ENCODE measurements at places on chromosomes 1 and 21.

DNA sequence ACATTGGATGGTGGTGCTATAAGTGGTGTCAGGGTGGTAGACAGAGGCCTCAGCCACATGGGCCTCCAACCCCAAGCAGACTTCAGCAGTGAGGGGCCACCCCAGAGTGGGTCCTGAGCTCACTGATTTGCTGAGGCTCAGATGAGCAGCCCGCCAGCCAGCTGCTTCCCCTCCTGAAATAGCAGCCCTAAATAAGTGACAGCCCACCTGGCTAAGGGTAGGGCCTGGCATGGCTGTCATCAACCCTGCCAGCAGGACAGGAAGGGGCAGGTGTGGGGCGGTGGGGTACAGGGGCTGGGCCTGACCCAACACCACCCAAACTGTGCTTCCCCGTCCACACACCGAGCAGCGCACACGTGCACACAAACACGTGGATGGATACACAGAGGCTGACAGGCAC lies 79.3 kb downstream of the GRIK3 start:
- no peak for DNase-seq

- DNase-seq: no peak
Observed at GRCh38 chr1:192741095-192741494, 67.7 kb upstream of the RGS2 start.

DNA sequence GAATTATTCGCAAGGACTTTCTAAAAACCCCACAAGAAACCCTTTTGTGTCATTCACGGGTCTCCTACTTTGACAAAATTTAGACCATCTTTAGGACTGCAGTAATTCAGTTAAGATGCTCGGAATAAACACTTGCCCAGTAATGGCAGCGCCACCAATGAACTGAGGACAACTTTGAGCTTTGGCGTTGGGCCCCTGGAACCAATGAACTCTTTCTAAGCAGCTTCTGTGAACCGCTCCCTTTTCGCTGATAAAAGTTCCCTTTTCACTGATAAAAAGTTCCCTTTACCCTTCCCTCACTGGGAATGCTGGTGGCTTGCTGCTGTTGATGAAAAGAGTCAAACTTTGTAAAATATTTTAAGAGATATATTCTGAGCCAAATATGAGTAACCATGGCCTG lies 1.5 kb upstream of the MRPL55 start:
- DNase-seq: no peak

DNA sequence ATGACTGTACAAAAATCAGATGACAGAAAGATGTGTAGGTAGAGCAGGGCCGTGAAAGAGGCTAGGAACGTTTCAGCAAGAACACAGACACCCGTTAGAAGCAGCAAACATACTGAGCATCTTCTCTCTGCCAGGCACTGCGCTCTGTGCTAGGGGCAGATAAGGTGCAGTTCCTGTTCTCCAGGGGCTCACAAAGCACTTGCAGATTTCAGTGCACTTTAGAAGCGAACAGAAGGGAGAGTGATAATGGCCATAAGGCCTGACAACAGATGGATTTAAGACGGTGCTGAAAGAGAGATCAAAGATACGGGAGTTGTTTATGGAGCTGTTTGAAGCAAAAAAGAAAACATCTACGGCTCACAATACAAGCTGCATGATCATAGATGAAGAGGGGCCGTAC lies 200.3 kb upstream of the FOXD3 start:
- no peak for DNase-seq

DNA sequence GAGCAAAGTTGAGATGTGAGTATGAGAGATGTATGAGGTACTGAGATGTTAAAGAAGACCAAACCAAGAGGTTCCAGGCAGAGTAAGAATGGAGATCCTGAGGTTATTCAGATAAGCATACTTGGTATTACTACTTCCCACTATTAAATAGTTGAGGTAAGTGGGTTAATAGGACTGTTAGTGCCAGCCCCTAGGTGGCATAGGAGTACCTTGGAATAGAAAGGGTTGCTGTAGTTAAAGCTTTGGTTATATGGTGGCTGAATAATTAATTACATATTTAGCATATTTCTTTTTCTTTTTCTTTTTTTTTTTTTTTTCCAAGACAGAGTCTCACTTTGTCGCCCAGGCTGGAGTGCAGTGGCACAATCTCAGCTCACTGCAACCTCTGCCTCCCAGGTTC lies 397.9 kb upstream of the TMPRSS15 start:
- peak; percentile 6 for DNase-seq

GRCh38 chr1:238648751-238649150 lies 737.6 kb upstream of the CHRM3 start:
- no peak for DNase-seq

DNA sequence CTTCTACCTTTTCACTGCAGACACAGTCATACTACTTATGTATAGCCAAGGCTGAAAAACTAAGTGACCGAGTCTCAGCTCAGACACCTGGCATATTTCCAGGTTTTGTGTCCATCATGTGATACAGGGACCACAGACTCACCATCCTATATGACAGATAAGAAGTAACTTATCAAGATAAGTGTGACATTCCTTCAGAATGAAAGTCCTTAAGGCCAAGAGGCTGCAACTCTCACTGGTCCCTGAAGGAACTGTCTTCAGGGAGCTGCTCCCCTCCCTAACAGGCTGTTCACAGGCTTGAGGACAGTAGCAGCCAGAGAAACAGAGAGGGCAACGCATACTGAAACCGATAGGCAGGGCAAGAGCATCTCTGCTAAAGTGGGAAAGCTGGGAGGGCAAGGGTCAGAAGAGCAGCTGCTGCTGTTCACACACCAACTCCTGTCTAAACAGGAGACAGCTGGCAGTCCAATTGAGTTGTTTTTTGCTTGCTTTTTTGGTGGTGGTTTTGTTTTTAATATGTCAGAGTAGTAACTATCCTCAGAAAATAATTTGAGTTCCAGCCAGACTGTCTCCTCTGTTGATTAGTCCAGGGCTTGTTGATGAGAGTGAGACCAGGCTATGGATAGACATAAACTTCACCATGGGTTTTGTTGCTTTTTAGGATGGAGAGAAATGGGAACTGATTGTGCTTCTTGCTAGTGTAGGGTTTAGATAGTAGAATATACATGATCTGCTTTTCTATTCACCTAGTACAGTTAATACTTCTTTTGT lies 67.7 kb downstream of the MACF1 start:
- DNase-seq: no peak

DNA sequence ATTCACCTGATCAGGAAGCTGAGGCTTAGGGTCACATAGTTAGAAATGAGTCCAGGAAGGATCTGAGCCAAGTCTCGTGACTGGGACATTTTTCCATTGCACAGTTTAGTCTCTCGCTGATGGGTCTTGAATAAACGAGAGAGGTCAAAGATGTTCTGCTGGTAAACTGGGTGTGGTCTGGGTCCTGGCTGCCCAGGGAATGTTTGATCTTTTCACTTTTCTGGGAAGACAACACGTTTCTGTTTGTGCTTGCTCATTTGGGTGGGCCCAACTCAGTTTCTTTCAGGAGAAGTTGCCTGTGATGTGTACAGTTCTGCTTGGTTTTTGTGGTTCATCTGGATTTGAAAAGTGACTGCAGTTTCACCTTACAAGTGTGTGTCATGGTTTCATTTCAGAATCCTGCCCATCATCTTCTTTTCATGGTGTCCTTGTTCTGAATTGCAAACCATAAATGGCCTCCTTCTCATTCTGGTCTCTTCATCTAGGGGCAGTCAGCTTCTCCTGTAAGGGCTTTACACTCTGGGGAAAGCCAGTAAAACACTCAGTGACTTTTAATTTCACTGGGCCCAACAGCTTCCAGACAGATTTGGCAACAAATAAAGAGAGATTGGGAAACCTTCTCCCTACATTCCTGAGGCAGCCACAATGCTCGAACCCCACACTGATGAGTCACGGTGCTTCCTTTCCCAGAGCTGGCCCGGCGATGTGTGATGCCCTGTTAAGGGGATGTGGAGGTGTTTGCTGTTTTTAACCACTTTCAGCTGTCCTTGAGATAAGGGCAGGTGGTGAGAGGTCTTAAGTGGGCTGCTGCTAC lies 7.2 kb upstream of the TACSTD2 start:
- DNase-seq: peak; percentile 85

DNA sequence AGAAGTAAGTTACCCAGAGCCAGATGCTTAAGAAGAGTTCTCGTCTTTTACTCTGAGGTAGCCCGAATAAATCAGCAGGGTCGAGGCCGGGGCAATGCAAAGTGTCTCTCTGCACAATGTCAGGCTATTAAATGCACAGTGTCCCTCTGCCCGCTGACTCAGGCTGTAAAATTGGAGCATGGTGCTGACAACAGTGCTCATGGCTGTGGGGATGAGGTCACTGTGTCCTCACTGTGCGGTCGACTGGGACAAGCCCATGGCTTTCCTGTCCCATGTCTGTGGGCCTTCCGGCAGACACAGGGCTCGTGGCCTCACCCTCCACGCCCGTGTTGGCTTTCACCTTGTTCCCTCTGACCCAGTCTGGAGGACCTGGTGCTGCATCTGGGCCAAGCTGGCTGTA lies 14.6 kb upstream of the SLC2A1 start:
- DNase-seq: no peak

- no peak for DNase-seq
Observed at GRCh38 chr1:13892671-13893325, 192.8 kb downstream of the PRDM2 start.

DNA sequence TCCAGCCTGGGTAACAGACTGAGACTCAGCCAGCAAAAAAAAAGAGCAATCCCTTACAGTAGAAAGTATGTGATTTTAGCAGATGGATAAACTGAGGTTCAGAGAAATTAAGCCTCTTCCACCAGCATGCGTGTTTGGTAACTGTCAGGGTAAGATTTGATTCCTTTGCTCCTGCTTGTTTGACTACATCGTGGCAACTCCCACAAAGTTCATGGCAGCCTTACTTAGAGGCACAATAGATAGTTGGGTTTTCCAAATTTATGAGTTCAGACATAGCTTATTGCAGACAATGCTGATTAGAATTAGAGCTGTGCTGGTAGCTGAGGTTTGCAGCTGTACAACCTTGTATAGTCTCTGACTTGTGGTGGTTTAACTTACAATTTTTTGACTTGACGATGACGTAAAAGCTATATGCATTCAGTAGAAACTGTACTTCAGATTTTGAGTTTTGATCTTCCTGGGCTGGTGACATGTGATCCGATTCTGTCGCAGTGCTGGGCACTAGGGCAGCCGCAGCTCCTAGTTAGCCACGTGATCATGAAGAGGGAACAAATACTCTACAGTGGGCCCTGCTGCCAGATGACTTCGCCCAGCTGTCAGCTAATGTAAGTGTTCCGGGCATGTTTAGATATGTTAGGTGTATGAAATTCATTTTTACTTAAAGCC lies 167.8 kb downstream of the DHRS3 start:
- no peak for DNase-seq

DNA sequence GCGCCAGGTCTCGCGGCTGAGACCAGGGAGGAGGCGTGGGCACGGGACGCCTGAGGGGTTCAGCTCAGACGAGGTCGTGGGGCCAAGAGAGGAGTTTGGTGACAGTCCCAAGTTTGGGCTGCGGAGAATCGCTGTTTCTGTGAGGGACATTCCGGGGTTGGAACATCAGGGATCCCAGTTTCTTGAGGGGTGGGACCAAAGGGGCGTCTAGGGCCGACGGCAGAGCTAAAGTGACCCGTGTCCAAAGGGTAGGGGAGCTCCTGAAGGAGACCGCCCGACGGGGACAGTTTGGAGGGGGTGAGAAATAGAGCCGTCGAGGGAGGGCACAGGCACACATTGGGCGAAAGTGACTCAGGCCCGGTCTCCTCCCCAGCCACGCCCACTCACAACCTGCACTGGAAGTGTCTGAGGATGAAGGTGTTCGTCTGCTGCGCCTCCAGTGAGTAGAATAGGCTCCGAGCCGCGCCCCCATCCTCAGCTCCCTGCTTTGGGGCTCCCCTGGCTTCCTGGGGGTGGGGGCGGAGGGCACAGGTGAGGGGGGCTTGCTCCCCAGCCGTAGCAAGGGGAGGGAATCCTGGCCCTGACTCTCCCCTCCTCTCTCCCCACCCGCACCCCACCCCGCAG lies 7.0 kb downstream of the EFNA3 start:
- DNase-seq: peak; percentile 54

- no peak for DNase-seq
Observed at GRCh38 chr1:172178886-172179285, 241.6 kb upstream of the C1orf105 start.

GRCh38 chr1:241596633-241597032 lies 43.5 kb downstream of the CHML start:
- DNase-seq: no peak

DNA sequence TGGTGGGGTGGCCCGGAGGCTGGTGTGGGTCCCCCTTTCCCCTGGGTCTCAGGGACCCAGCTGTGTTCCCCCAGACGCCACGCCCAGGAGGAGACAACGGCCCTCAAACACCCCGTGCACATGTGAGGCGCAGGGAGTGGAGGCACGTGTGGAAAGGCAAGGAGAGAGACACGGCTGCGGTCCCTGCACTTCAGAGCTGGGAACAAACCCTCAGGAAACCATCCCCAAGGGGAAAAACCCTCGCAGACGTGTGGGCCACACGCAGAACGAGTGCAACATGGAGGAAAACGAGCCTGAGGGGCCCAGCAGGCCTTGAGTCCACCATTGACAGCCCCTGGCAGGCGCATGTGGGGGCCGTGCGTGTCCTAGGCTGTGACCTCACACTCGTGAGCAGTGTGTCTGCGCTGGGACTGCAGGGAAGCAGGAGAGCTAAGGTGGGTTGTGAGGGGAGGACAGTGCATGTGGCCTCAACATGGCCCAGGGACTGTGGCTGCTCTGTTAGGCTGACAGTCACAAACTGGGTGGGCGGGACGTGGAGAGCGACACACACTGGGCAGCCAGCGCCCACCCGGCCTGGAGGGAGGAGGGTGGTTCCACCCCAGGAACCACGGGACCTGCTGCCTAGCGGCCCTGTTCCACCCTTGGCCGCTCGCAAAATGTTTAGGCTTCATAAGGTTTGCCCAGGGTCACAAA lies 20.0 kb downstream of the ITGB2 start:
- no peak for DNase-seq

GRCh38 chr1:219041141-219041540 lies 132.5 kb upstream of the LYPLAL1 start:
- DNase-seq: no peak

DNA sequence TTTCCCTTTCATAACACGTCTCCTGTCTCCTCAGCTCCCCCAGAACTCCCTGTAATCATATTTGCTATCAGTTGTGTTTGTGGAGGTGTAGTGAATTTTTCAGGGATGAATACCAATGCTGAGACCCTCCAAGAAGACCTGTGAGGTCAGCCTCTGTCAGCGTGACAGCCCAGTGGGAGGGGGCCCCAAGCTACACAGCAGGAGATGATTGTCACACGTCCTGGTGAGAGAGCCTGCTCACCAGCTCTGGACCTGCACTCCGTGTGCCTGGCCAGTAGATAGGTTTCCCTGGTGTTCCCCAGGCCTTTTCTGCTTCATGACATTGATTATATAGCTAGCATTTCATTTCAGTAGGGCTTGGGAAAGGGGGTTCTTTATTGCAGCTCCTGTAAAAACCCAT lies 421.5 kb downstream of the KIF26B start:
- no peak for DNase-seq

GRCh38 chr1:208268541-208269337 lies 24.6 kb upstream of the PLXNA2 start:
- no peak for DNase-seq

- DNase-seq: no peak
Observed at GRCh38 chr1:172820475-172821158, 161.7 kb downstream of the FASLG start.

- DNase-seq: no peak
Observed at GRCh38 chr1:115067161-115067859, 22.0 kb downstream of the TSPAN2 start.

- DNase-seq: peak; percentile 70
Observed at GRCh38 chr1:182071924-182072323, 10.4 kb upstream of the ZNF648 start.
